Epithelial cell of prostate (primary cell): ENCODE measurements at places on chromosomes 11 and 22.
A peak's percentile ranks its signal among the peaks of the same experiment; 100 is the strongest.

DNA sequence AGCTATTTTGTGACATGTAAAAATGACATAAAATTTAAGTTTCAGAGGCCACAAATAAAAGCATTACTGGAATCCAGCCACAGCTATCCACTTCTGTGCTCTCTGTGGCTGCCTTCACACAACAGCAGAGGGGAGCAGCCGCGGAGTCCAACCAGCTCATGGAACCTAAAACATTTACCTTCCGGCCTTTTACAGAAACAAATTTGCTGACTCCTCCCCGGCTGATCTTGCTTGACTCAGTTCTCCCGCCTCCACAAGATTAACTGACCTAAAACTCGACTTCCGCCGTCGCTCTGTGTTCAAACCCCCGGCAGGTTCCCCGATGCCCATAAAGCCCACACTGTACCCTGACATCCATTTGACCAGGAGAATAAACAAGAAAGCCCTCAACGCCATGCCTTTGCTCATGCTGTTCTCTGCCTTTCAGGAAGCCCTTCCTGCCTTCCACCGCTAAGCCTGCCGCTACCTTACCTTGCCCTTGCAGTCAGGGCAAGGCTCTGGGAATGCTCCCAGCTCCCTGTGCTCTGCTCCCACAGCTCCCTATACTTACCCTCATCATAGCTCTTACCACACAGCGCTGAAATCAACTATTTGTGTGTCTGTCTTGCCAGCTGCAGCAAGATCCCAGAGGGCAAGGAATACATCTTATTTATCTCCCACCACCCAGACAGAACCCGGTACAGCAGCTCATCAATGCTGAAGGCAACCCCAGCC lies 35.4 kb downstream of the MICAL3 start:
- no peak for DNase-seq

GRCh38 chr11:67118181-67118766 lies 789 bp upstream of the KDM2A start:
- DNase-seq: no peak

DNA sequence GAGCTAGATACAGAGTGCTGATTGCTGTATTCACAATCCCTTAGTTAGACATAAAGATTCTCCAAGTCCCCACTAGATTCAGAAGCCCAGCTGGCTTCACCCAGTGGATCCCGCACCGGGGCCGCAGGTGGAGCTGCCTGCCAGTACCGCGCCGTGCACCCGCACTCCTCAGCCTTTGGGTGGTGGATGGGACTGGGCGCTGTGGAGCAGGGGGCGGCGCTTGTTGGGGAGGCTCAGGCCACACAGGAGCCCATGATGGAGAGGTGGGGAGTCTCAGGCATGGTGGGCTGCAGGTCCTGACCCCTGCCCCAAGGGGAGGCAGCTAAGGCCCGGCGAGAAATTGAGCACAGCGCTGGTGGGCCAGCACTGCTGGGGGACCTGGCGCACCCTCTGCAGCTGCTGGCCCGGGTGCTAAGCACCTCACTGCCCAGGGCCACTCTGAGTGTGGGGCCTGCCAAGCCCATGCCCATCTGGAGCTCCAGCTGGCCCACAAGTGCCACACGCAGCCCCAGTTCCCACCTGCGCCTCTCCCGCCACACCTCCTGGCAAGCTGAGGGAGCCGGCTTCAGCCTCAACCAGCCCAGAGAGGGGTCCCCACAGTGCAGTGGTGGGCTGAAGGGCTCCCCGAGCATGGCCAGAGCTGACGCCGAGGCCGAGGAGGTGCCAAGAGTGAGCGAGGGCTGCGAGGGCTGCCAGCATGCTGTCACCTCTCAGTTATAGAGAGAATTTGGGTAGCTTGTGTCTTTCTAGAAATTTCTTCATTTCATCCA lies 417.6 kb downstream of the METTL15 start:
- DNase-seq: no peak

- DNase-seq: peak; percentile 68
Observed at GRCh38 chr22:19060356-19061009, 61.7 kb downstream of the DGCR2 start.

- DNase-seq: no peak
Observed at GRCh38 chr11:115153731-115154354, 350.4 kb downstream of the CADM1 start.
